ENCODE measurements at places on chromosomes 6 and 20.

- no peak for DNase-seq
These were observed 455.0 kb upstream of the GJE1 start for GRCh38 chr6:141677598-141678211.

DNA sequence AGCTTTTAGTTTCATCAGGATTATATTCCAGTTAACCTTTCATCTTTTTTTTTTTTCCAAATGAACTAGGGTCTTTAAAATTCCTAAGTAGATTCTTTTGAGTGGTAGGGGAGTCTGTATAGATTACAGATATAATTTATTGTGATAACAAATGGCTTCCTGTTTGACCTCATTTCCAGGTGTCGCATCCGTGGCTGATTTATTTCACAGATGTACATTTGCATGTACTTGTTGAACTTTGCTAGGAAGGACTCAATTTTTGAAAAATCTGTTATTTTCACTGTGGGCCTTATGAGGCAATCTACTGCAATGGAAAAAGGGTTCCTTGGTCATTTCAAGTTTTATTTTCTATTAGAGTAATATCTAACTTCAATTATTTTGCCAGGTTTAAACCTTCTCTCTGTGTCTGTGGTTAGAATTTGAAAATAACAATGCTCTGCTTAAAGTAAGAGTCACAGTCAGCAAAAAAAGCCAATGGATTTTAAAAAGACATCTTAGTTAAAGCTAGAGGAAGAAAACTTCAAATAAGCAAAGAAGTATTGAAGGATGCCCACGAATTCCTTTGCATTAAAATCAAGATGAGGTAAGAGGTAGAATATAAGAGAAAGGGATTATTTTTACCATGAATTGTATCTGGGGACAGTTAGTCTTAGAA, 57.9 kb downstream of the SAMD5 start:
- DNase-seq: no peak

- DNase-seq: no peak
These were observed 37.1 kb upstream of the TFAP2A start for GRCh38 chr6:10451828-10452509.

- no peak for DNase-seq
These were observed 6.4 kb downstream of the ZSWIM3 start for GRCh38 chr20:45863543-45864470.

DNA sequence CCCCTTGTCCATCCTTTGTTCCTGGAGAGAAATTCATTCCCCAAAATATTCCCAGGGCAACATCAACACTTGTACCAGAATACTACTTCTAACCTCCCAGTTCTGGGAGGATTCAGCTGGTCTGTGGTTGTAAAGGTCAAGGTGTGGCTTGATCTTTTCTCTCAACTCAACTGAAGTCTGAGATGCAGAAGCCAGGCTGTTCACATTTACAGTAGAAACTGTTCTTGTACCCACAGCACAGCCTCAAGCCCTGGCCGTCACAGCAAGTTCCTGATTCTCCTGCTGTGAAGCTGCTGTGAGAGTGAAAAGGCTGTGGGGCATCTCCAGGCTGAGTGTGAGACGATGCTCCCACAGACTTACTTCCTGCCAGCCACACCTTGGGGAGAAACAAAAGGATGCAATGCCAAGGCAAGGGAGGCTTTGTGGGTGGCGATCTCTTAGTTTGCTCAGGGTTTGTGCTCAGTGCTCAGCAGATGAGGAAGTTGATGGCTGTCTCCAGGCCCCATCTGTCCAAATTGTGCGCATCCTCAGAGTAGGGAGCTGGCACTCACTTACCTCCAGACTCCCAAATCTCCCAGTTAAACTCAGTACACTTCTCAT, 143.9 kb upstream of the FOXA2 start:
- no peak for DNase-seq

DNA sequence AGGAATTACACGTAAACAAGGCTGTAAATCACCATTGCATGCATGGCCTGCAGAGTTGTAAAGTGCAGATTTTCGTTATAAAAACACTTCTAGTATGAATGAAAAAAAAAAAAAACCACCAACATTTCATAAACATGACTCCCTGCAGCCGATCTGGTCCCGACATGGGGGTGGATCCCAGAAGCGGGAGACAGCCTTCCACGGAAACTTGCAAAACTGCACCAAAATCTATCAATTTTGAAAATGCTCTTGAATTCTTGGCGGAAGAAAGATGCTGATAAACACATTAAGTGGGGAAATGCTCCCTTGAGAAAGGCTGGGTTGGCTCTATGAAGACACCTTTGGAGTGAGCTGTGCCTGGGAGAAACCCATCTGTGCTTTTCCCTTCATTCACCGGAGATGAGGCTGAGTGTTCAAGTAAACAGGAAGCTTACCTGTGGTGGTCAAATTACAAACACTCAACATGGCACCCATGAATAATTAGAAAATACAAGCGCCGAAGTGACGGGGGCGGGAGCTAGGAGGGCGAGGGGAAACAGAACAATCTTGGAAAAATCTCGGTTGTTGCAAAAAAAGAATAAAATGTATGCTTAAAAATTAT, 845 bp upstream of the ANKRD60 start:
- no peak for DNase-seq

DNA sequence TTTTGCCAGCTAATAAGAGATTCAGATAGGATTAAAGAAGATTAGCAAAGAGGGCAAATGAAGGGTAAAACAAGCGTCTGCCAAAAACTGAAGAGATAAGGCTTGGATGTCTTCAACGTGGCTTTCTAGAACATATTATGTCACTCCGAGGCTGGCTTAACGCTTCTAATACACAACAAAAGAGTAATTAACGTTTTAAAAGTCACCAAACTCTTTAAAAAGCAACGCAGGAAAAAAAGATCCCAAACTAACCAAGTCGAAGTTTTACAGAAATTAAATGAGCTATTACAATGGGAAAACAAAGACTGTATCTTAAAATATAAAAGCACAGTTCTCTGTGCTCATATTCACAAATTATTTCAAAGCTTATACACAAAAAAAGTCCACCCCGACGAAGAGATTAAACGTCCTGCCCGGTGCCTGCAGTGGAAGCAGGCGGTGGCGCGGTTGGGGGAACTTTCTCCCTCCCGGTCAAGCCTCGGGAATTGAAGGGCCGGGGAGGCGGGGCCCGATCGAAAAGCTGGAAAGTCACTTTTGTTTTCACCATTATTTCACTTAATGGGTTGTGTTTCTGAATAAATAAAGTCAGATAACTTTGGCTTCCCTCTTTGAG, 1.2 kb downstream of the MAK start:
- peak; percentile 21 for DNase-seq

DNA sequence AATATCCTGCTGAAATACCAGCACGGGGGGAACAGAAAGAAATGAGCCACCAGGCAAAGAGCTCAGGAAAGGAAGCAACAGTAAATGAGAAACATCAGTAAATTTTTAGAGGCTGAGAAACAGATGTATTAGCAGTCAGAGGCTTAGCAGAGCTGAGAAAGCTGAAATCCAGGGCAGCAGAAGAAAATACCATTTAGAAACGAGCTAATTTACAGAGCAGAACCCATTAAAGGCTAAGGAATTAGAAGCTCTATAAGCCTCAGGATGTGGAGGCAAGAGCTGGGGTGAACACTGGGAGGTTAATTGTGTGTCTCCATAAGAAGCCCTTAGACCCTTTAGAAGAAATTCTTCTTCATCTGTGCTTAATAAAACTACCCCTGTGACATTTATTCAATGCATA, 178.6 kb upstream of the RGS17 start:
- no peak for DNase-seq

DNA sequence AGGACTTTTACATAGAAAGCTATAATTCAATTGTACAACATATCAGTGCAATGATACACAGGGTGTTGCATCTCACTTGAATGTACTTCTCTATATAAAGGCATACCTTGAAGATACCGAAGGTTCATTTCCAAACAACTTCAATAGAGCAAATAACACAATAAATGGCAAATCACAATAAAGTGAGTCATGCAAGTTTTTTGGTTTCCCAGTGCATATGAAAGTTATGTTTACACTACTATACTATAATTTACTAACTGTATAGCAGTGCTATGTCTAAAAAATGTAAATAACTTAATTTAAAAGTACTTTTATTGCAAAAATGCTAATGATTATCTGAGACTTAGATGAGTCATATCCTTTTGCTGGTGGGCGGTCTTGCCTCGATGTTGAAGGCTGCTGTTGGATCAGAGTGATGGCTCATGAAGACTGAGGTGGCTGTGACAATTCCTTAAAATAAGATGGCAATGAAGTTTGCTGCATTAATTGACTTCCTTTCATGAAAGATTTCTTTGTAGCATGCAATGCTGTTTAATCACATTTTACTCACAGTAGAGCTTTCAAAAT, 188.8 kb downstream of the TASP1 start:
- DNase-seq: no peak

- no peak for DNase-seq
These were observed 187.4 kb upstream of the JARID2 start for GRCh38 chr6:15058200-15059061.

GRCh38 chr6:142474531-142475289, 172.9 kb downstream of the ADGRG6 start:
- peak; percentile 54 for DNase-seq

GRCh38 chr6:157068691-157069324, 254.5 kb downstream of the TMEM242 start:
- DNase-seq: peak; percentile 67

- no peak for DNase-seq
These were observed 29.1 kb upstream of the SCML4 start for GRCh38 chr6:107853230-107853629.

DNA sequence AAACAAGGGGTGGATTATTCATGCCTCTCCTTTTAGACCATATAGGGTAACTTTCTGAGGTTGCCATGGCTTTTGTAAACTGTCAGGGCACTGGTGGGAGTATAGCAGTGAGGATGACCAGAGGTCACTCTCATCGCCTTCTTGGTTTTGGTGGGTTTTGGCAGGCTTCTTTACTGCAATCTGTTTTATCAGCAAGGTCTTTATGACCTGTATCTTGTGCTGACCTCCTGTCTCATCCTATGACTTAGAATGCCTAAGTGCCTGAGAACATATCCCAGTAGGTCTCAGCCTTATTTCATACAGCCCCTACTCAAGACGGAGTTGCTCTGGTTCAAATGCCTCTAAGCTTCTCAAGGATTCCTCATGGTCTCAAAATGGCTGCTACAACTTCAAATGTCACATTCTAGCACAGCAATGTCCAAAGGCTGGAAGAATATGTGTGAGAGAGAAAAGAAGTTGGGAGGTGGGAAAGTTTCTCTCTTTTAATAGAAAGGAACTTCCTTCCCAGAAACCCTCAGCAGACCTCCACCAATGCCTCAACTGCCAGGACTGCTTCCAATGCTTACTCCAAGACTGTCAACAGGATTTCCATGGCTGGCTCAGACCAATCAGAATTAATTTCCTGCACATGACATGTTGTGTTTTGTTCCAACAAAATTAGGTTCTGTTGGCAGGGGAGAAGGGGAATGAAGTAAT, 46.6 kb upstream of the SLC9A8 start:
- no peak for DNase-seq

DNA sequence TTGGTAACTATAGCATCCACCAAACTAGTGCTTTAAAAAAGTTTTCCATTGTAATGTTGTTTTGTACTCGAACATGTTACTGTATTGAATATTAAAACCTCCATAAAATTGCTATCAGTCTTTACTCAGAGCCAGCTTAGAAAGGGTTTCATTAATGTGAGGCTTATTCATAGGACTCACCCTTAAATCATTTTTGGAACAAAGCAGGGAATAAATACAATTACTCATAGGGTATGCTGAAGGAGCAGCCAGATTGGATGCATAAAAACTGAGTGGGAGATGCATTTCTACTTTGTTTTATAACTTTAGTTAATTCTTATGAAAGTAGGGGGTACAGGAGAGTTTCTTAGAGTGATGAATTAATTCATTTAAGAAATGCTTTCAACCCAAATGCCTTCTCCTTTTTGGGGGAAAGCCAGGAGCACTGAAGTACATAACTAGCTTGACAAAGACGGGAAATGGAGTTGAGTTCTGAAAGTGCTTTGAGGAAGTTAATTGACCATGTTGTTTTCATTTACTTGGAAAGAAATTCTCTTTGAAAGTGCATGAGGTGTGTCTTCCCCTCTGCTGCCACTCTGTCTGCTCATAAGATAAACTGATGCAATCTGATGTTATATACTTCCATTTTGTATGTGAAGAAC, 90.3 kb downstream of the RNF144B start:
- DNase-seq: no peak

DNA sequence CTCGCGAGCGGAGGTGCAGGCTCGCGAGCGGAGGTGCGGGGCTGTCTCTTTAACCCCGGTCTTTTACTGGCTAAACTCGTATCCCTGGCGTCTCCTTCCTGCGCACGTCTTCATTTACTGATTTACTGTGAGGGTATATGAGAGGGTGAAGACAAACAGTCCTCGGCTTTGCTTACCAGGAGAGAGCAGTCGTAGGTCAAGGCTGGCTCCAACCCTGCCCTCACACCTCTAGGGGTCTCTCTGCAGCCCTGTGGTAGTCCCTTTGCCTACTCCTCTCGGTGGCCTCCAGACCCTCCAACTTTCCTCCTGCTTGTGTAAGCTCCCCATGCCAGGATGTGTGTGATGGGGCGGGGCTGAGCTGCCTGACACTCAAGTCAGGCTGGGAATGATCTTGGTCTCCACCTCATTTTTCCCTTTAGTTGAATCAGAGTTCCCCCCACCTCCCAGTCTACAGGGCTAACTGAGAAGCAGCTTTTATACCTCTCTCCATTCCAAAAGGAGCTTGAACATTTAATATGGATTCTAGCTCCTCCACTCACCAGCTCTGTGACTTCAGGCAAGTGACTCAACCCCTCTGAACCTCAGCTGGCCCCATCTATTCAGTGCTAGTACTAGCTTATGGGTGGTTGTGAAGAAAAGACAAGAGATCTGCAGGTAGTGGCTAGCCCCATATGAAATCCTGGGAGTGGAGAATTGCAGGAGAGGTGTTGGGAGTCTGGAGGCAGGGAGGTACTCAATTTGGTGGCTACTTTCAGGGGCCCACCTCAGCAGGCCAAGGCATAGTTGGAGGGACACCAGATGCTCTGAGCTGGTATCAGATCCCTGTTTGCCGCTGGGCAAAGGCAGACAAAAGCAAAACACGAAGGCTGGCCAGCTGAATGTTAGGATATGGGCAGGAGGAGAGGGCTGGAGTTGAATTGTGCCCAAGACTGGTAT, 902 bp downstream of the SLC29A1 start:
- peak; percentile 16 for DNase-seq

DNA sequence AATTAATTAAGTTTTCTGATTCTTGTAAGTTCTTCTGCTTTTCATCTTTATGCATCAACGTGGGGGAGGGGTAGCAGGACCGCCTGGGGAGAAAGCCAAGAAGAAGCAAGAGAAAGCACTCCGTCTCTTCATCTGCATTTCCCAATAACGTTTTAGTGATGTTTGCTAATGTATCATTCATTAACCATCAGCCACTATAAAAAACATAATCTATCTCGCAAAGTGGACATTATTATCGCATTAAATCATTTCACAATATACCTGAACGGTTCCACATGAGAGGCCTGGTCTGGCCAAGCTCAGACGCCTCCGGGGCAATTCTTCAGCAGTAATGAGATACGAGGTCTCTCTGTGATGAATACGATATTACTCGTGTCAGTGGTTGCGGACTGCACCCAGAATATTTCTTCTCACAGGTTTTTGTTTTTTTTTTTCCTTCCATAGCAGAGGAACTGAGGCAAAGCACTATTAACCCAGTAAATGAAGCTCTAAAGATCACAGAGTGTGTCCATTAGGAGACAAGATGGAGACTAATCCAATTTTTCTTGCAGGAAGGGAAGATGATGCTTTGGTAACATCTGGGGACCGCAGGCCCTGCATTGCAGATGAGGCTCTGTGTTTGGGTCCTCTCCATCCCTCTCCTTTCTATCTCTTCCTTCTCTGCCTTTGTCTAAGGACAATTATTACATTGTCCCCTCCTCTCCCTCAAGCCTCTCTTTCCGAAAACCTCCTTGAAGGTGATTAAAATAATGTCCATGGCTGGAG, 156.1 kb downstream of the SLC35B3 start:
- no peak for DNase-seq

GRCh38 chr6:39543095-39543494, 182.1 kb downstream of the KIF6 start:
- no peak for DNase-seq

All from GM13976 (cell line).